ENCODE measurements at places on chromosomes 6 and 20.

- no peak for DNase-seq
Measured at GRCh38 chr20:32004963-32005362, 5.3 kb upstream of the CCM2L start.

- no peak for DNase-seq
Measured at GRCh38 chr6:11439017-11439420, 98.5 kb upstream of the TMEM170B start.

DNA sequence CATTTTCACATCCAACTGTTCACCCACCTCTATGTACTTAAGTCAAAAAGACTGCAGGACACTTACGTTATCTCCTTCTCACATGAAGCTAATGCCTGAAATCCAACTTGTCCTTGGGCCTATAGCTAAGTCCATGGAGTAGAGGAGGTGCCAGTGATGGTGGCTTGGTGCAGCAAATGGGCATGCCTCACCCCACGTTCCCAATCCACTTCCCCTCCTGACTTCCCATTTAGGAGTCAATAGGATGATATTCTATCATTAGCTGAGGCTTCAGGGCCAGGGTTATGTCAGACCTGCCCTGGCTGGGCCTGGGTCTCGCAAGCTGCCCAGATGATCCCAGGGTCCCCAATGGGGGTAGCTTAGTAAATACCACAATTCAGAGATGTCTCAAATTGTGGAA lies 410.4 kb downstream of the MAFB start:
- DNase-seq = no peak

DNA sequence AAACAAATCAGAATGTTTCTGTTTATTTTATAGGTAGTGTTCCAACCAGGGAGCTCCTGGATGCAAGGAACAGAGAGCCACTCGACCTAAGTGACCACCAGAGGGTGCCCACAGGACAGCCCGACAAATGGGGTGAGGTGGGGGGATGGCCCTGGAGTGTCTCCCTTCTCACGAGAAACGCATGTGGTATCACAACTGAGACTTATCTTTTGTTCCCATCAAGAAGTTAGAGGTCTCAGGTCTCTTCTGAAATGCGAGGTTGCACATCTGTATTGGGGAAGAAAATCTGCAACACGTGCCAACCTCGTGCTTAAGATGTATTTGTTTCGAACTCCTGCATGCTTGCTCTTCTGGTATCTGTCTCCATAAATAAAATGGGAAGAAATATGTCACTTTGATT lies 104.0 kb downstream of the ISM1 start:
- DNase-seq = no peak

DNA sequence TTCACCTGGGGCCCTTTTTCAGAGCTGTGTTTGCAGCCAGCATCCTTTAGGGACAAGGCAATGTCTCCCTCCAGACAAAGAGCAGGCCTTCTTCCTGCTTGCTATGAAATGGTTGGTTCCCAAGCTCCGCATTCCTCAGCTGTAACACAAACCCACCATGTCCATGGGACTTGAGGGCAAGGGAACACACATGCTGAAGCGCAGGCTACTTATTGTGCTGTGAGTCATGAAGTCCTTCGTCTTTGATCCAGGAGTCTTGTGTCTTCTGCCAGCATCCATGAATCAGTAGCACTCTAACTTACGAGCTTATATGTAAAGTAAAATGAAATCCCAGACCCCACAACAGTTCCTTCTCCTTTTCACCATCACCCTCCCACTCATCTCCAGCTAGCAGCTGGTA lies 59.0 kb downstream of the ANKRD60 start:
- no peak for DNase-seq

DNA sequence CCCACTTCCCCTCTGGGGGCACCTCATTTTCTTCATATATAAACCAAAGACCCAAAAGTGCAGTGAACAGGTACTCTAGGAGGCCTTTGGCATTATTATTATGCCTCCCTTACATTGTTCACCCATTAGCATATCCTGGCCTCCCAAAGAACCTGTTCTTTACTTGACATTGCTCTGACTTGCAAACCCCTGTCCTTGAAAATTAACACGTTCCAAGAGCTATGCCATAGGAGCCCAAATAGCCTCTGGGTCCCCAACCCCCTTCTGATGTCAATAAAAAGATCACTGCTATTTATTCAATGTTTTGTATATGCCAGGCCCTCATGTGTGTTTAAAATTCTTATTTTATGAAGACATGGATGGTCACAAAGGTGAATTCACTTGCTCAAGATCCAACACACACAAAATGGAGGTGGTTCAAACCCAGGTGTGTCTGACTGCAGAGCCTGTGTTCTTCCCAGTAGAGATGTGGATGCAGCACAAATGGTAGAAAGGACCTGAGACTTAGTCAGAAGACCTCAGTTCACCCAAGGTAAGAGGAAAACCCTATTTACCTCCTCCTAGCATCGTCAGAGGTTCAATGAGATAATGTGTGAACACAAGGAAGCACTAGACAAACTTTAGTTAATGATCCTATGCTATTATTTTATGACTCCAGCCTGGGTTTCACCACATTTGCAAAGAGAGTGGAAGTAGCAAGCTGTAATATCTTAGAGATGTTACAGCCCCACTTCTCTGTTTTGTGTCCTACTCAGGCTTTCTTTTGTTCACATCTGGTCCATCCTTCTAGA lies 36.6 kb downstream of the BCL2L1 start:
- DNase-seq = no peak

GRCh38 chr6:154491567-154492470 lies 18.7 kb downstream of the CNKSR3 start:
- DNase-seq = no peak

DNA sequence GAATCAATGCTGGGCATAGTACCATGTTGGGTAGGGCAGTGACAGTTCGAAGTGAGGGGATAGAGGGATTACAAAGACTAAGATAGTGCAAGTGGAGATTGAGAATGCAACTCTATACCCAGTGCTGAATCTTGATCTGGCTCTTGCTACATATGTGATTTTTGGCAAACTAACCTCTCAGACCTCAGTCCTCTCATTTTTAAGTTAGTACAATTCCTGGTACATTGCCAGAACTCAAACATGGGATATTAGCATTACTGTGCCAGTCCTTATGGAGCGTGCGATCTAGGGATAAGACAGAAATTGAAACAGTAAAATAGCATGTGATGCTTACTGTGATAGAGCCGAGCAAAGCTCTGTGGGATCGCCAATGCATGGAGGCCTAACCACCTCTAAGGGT lies 188.4 kb downstream of the MTFR2 start:
- no peak for DNase-seq

- no peak for DNase-seq
Measured at GRCh38 chr6:132614554-132614953, 9.5 kb downstream of the TAAR2 start.

DNA sequence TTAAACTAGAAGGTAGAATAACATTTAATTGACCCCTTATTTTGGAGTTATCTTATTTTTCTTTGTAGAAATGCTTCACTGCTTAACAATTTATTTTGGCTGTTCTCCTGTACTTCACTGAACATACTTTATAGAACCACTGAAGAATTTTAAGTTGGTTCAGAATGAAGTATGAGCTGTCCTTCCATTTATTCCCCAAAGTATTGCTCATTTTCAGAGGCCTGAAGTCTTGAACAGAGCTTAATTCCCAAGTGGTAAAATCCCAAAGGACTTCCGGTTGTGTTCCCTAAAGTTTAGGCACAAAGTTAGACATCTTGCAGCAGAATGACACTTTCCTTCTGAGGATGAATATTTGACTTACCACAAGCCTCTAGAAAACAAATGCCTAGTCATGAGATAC lies 233.3 kb downstream of the TINAG start:
- DNase-seq = no peak

DNA sequence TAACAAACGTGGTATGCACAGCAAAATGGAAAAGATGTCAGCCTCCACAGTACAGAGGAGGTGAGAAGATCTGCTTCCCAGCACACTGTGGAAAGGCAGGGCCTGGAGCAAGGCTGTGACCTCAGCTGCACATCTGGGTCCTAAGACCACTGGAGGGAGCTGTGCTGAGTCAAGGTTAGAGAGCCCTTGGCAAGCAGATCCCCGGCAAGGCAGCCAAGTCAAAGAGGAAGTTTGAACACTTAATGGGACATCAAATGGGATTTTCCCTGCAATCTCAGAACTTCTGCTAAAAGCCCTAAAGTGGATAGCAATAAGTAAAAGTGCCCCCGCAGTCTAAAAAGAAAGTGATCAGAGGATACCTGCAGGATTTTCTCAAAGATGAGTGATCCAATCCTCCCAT lies 39.5 kb downstream of the UNC5CL start:
- DNase-seq = no peak

DNA sequence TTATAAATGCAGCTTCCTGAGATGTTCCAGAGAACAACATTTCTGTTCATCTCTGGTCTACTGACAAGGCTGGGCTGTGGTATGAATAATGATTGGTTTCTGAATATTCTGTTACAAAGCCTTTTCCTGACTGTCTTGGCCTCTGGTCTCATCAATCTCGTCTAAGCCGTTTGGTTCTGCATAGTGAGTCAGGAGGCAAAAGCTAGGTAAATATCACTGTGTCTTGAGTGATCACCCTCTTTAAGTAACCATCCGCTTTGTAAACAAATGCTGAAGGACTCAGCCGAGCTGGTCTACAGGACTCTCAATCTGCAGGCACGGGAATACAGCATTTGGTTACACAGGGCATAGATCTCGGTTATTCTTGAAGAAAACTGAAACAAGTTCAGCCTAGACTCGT lies 511.9 kb downstream of the KIF16B start:
- no peak for DNase-seq

DNA sequence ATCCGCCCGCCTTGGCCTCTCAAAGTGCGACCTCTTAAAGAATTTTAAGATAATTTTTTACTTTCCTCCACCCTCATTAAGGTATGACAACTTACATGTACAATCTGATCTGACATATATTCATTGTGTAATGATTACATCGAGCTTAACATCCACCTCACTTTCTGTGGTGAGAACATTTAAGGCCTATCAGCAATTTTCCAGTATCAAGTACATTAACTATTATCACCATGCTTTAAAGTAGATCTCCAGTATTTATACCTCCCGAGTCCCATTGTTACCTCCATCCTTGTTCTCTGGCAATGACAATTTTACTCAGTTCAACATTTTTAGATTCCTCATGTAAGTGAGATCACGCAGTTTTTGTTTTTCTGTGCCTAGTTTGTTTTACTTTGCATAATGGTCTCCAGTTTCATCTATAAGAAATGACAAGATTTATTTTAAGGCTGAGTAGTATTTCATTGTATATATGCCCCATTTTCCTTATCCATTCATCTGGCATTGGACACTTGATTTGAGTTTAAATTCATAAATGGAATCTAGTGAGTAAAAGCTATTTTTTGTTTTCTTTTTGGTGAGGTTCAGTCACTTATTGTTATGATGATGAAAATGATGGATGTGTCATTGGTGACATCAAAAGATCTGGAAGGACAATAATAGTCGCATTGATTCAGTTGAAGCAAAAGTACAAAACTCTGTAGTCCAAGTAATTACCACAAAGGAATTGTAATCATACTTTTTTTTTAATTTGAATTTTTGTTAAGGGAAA lies 87.0 kb downstream of the OR2B2 start:
- no peak for DNase-seq

- DNase-seq = no peak
Measured at GRCh38 chr6:42105156-42105648, 37.2 kb downstream of the C6orf132 start.

DNA sequence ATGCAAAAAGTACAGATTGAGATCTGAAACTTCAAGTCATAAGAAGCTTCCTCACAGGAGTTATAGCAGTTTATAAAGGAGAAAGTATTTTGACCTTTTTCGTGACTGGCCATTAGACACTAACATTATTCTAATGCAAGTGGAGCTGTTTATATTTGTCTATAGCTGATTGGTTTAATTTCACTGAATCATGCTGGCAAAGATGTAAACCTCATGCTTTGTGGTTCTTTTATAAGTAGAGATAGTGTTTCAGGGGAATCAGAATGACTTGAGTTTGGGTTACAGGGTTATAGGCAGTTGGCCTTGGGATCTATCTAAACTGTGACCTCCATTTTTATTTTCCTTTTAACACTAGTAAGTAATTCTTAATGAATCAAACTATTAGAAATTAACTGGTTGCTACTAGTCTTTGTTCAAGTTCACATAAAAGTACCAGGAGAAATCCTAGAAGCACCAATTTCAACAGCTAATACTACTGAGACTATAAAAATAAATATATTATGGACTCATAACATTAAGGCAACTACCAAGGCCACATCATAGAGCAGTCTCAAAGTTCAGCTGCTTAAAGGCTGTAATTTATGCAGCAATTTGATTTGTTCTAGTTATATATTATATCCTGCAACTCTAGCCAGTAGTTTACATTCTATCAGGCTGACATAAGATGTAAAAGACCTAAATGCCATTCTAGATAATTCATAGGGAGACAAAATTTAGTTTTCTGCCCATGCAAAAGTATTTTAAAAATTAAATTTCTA lies 94.0 kb downstream of the RNGTT start:
- no peak for DNase-seq

DNA sequence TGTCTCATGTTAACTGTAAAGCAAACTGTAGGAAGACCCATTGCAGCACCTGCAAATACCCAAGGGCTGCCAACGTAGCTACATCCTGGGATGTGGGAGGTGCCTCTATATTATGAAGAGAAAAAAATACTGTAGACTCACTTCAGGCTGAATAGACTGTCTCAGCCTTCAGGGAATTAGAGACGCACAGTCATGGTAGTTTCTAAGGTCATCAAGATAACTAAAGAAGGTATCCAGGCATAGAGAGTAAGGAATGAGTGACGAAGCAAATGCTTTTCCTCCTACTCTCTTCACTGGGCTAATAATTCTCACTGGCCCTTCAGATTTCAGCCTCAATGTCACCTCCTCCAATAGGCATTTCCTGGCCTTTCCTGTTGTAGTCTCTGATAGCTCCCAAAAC lies 121.6 kb upstream of the ECI2 start:
- no peak for DNase-seq

DNA sequence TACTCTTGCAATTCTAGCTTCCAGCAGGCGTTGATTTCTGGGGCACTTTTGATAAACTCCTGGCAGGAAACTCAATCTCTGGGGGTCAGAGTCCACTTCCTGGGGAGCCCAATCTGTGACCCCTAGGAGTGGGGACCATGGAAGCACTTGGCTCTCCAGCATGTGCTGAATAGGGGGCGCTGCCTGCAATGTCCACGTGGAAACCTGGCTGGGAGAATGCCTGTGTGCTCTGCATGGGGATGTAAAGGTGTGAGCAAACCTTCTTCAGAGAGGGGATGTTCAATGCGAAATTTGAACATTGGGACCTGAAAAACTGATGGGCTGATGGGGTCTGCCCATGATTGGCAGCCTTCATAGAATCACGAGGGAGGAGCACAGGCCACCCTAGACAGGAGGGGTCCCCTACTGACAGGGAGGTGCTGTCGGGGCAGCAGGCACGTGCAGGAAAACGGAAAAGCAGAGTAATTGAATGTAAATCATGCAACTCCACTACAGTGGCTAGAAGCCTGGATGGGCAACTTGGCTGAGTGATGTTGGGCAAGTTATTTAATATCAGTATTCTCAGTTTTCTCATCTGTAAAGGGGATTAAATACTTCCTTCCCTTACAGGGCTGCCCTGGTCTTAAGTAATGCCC lies 47.8 kb downstream of the CEP43 start:
- DNase-seq = no peak
